ENCODE measurements at places on chromosomes 6 and 20. TPM values are rescaled to one million over a fixed set of nuclear protein-coding genes. Genes with fewer than 3 reads are reported as not detected.

SLC32A1 gene
- not detected for polyA plus RNA-seq

ZNF334 gene
- polyA plus RNA-seq, result 43.6 TPM

NEU1 gene
- polyA plus RNA-seq, result 26.1 TPM

TGM3 gene
- 0.34 TPM for polyA plus RNA-seq

OR2H2 gene
- polyA plus RNA-seq, result 0.21 TPM

SYCP2L gene
- 5.8 TPM for polyA plus RNA-seq

AAR2 gene
- polyA plus RNA-seq, result 34.0 TPM

KIAA1586 gene
- 24.5 TPM for polyA plus RNA-seq

DNA sequence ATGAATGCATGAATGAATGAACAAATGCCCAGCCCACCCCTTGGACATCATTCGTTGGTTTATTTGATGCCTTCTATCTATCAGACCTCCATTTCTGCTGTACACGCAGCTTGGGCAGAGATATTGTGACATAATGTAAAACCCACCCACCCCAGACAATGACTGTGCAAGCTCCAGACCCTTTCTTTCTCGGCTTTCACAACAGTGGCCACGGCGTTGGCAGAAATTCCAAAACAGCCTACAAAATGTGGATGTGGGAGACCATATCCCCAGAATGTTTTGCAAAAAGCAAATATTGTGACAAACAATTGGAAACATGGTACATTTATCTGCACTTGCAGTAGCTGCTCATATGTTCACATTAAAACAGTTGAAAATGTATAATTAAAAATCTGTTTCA is 162.0 kb upstream of the MAFB start:
- DNase-seq, result no peak

GRCh38 chr6:28982476-28983266 is 22.4 kb downstream of the ZNF311 start:
- peak; percentile 80 for DNase-seq

GRCh38 chr6:158907931-158908330 is 88.8 kb upstream of the EZR start:
- DNase-seq, result no peak

DNA sequence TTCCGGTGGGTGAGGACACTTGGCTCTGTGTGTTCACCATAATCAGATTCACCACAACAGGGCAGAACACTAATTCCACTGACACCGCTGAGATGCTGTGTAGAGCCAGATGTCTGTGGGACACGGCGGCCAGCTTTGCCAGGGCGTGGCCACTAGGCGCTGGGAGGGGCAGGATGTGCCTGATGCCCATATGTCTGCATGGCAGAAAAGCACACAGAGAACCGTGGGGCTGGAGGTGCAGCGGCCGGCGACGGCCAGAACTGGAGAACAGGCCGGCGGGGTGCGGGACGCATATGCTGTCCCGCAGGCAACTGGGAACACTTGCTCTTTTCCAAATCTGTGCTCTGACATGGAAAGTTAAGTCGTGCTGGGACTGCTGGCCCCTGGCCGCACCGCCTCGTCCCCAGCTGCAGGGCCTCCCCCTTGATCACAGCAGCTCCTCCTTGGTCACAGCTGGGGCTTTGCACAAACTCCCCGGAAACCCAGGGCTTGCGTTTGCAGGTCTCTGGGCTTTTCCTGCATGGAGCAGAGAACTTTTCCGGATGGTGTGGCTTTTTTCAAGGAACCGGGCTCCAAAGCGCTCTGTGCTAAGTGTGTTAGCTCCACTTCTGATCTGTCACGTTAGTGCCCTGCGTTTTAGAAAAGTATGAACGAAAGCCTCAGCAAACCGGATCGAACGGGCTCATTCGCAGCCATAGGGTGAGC is 31.1 kb downstream of the NTSR1 start:
- no peak for DNase-seq

GRCh38 chr6:104601131-104601651 is 258.5 kb downstream of the HACE1 start:
- peak; percentile 81 for DNase-seq

- DNase-seq, result no peak
These were observed 114.5 kb downstream of the SLC22A3 start for GRCh38 chr6:160462551-160463109.

- no peak for DNase-seq
These were observed 25.0 kb downstream of the TMEM242 start for GRCh38 chr6:157298216-157298724.

DNA sequence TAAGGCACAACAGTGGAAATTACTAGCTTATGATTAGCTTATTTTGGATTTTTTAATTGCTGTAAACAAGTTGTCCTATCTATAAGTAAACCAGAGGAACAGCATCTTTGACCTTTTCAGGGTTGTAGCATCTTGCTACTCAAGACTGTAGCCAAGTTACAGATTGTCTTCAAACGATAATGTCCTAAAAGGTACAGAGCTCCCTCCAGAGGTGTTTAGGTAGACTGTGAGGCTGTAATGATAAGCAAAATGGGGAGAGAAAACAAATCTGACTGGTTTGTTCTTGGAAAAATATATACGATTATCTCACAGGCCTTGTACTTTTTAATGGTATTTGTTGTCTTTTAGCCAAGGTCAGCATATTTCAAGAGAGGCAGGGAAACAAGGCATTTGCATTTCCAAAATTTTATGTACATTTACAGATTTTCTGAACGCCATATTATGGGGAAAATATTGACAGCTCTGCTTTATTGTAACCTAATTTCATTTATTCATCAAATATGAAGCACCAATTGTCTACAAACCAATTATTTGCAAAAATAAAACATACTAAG is 273.4 kb downstream of the MEI4 start:
- DNase-seq, result no peak

GRCh38 chr20:17372806-17373440 is 146.1 kb downstream of the PCSK2 start:
- no peak for DNase-seq

GRCh38 chr6:127880429-127880828 is 20.4 kb downstream of the THEMIS start:
- DNase-seq, result no peak

GRCh38 chr6:39209360-39209811 is 19.9 kb downstream of the KCNK5 start:
- DNase-seq, result no peak

DNA sequence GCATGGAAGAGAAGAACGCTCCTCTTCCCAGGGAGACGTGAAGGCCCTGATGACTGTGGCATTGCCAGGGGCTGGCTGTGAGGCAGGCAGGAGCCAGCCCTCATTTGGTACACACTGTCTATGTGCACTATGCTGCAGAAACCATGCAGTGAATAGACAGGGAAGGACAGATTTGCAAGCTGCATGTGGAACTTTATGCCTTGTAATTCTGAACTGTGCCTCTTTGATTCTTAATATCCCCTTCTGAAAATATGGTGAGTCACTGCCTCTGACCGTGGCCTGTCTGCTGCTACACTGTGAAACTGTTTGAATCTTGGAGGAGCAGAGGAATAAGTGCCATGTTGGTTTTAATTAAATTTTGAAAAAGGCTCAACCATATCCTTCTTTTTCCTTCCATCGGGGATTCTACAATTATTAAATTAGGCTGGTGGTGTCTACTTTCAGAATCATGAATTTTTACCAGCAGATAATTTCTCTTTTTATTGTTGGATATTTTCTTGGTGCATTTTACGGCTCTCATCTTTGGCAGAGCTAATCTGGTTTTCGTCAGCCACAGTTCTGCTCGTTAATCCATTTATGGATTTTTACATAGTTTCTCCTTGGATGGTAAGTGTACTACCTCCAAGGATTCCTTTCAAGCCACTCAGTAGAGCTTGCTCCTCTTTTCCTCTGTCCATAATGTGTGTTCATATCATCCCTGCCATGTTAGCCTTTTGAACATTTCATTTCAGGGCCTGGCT is 301.0 kb upstream of the SLC35B3 start:
- no peak for DNase-seq

DNA sequence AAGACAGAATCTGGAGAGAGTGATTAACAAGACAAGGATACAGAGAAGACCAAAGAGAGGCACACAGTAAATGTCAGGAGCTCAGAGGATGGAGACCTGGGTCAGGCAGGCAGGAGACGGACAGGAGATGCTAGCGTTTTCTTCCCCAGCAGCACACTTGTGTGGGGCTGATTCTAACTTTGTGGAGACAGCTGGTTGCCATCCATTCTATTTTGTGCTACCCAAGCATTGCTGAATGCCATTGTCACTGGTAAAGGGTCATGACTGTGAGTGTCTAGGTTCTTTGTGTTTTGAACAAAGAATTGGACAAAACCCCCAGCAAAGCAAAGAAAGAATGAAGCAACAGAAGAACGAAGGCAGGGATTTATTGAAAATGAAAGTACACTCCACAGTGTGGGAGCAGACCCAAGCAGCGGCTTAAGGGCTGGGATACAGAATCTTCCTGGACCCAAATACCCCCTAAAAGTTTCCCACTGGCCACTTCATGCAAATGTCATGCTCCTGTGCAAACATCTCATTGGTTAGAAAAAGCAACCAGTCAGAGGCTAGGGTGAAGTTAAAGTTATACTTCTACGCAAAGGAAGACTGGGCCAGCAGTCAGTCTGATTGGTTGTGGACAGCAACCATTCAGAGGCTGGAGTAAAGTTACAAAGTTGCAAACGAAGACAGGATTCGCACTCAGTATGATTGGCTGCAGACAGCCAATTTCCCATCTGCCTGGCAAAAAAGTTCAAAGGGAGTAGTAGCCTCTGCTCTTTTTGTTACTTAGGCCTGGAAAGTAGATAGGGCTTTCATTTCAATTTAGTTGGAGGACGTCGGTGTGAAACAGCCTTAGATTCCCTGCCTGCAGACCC is 17.5 kb downstream of the PTK7 start:
- no peak for DNase-seq

DNA sequence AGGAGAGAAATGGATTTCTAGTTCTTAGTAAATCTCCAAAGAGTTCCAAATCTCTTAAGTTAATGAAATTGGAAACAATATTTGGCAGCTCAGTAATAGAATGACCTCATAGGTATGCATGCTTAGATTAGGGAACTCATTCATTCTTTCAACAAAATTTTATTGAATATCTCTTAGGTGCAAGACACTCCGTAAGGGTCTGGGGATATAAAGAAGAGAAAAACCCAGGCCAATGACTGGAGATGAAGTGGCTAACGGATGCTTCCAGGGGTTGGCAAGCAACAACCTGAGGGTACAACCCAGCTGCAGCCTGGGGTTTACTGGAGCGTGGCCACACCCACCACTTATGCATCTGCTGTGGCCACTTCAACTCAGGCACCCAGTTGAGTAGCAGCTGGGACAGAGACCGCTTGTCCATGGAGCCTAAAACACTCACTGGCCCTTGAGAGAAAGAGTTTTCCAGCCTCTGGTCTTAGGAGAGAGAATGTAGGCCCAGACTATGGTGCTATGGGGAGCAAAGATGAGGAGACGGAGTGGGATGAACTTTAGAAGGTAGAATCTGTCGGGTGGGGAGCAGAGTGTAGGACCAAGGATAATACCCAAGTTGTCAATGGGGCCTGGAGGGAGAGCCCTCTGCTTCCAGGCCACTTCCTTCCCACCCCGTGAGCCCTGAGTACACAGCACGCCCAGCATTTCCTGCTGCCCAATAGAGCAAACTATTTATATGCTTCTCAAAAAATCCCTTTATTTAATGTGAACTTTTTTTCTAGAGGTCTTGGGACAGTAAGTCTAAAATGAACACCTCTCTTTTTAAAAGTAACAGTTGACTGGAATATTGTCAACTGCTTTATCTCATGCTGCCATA is 46.8 kb upstream of the PXDC1 start:
- DNase-seq, result no peak

- no peak for DNase-seq
These were observed 128.8 kb downstream of the QKI start for GRCh38 chr6:163543321-163543720.

DNA sequence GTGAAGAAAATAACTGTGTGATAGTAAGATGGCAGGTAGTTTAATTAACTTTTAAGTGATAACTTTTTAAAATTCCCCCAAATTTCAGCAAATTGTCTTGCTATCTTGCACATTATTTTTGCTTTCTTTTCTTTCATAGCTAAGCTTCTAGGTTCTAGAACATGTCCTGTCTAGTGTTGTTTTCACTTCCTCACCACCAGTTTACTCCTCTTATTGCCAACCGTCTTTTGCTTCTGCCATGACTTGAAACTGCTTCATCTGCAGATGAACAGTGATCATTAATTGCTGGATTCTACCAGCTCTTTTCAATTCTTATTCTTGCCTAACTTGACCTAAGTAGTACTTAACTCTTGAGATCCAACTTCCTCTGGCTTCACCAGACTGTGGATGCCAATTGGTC is 137.8 kb downstream of the CENPW start:
- DNase-seq, result no peak

DNA sequence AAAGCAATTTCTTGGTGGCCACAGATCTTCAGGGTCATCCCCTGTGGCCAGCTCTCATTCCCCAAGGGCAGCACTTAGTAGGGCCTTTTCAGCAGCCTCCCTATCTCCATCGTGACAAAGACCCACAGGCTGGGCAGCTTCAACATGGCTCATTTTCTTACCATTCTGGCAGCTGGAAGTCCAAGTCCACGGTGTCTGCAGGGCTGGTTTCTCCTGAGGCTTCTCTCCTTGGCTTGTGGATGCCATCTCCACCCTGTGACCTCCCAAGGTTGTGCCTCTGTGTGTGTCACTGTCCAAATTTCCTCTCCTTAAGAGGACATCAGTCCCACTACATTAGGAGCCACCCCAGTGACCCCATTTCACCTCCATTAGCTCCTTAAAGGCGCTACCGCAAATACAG is 161.7 kb downstream of the CDH4 start:
- DNase-seq, result no peak

- DNase-seq, result no peak
These were observed 85.8 kb downstream of the CDKAL1 start for GRCh38 chr6:20620043-20620442.

GRCh38 chr6:131136021-131136786 is 937 bp downstream of the AKAP7 start:
- no peak for DNase-seq

DNA sequence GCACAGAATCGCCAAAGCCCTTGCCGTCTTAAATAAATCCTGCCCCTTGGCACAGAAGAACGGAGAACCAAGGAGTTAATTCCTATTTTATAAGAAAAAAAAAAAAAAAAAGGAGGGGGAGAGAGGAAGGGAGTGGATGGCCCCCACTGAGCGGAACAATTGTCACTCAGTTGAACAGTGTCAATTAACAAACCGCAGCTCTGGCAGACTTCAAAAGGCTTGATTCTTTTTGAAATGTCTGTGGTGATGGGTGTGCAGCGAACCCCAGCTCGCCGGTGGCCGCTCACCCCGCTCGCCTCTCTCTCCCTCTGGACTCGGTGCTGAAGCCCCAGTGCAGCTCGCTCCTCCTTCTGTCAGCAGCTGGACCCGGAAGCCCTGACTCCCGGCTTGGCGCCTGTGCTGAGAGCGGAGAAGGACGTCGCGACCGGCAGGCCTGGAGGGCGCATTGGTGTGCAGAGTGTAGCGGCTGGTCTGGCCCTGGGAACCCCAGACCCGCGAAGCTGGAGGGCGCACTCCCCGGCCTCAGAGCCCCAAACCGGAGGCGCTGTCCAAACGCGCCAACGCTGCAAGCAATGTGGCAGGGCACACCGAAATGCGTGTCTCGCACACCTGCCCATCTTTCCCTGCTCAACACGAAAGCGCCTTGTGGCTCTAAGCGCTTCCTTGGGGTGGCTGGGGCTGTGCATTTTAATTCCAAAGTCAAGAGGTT is 3.4 kb downstream of the LINC00237 start:
- no peak for DNase-seq

All from left lung (tissue), 14 donors.